ENCODE measurements at places on chromosomes 16 and 17.
A peak's percentile ranks its signal among the peaks of the same experiment; 100 is the strongest.

DNA sequence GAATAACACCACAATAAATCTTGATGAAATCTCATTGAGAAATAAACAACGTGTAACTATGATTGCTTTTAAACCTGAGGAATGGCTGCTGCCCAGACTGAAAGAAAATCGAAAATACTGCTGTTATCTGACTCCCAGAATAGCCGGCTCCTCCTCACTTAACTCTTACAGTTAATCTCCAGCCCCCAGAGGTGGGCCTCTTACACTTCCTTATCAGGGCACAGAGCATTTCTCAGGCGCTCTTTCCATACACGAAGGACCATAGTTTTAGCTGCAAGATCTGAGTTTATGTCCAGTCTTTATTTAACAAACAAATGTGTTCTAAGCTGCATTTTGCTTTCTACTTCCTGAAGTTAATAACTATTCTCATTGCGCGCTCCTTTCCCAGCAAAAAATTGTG lies 206.9 kb downstream of the MAP2K4 start:
- no peak for DNase-seq

DNA sequence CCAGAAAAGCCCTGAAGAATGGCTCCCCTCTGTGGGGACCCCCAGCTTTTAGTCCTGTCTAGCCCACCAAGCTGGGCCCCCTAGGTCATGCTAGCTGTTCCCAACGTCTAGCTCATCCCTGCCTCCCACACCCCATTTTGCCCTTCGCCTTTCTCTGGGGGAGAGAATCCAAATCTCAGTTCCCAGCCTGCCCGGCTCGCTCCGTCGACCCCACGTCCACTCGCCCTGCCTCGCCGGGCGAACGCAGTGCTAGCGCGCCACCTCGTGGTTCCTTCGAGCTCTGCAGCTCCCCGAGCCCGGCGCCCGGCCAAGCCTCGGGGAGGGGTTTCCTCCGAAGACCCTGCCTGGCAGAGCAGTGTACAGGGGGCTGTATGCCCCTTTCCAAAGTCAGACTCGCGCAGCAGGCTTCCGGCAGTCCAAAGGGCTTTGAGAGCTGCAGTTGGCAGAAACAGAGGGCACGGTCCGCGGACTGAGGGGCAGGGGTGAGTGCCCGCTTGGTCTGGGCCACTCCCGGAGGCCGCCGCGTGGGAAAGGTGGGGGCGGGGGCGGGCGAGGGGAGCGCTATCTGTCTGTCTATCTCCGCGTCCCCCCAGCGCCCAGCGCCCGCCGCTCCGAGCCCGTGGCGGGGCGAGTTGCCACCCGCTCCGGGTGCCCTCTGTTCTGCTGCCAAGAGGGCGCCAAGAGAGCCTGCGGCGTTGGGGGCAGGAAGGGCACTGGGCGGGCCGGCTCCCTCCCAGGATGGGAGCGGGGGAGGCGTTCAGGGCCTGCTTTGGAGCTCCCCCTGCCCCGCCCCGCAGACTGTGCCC lies 1.7 kb upstream of the DLX3 start:
- DNase-seq = peak; percentile 53

DNA sequence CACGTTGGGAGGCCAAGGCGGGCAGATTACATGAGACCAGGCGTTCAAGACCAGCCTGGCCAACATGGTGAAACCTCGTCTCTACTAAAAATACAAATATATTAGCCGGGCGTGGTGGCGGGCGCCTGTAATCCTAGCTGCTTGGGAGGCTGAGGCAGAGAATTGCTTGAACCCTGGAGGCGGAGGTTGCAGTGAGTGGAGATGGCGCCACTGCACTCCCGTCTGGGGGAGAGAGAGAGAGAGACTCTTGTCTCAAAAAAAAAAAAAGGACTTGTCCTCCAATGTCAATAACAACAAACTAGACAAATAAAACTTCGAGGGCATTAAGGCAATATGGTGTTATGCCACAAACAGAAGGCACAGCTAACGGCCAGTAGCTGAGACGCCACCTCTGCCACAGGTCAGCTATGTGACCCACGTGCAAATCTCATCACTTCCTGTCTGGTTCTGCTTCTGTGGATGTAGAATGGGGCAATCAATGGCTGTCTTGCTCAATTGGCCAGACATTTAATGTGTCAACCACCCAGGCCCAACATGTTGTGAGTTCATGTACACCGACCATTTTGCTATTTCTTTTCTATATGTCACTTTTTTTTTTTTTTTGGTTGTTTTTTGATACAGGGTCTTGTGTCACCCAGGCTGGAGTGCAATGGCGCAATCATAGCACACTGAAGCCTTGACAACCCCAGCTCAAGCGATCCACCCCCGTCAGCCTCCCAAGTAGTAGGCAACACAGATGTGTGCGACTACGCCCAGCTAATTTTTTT lies 834 bp upstream of the TXNDC11 start:
- DNase-seq = no peak

GRCh38 chr17:79164913-79165695 lies 90.5 kb downstream of the ENGASE start:
- no peak for DNase-seq

- no peak for DNase-seq
These were observed 68.0 kb downstream of the ABR start for GRCh38 chr17:1111599-1112443.
